ENCODE measurements at places on chromosomes 13 and 19.
A peak's percentile ranks its signal among the peaks of the same experiment; 100 is the strongest.

- DNase-seq: no peak
Observed at GRCh38 chr13:34546344-34547250, 395.5 kb upstream of the NBEA start.

GRCh38 chr13:99985886-99986527 lies 4.4 kb downstream of the ZIC2 start:
- no peak for DNase-seq

DNA sequence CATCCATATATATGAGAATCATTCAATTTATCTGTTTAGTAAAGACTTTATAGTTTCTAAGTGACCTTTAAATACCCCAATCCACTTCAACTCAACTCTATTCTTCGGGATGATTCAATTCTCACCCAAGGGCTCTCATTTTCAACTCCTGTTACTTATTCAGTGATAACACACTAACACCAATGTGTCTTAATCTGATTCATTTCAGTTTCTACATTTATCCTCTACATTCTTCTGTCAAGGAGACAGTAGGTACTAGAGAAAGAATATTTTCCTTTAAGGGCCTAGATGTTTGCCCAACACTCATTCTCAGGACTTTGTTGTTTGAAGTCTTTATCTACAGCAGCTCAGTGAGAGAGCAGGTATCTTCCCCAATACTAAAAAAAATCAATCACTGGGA lies 7.1 kb downstream of the ARGLU1 start:
- DNase-seq: no peak

DNA sequence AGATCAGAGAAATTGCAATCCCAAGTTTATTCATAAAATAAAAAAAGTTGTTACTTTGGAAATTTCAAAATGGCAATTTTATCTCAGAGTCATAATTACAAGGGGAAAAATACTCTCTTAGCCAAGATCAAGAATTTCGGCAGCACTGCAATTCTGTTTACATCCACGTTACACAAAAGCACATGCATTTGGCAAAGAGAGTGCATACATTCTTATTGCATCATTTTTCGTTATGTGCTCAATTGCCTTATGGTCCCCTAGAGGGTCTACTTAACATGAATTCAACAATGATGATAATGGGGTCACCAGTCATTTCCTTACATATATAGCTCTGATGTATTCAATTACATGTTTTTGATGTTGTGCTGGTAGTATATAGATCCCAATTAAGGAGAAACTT lies 498.0 kb downstream of the DIAPH3 start:
- no peak for DNase-seq

GRCh38 chr13:45396533-45397095 lies 21.6 kb downstream of the SLC25A30 start:
- peak; percentile 21 for DNase-seq

DNA sequence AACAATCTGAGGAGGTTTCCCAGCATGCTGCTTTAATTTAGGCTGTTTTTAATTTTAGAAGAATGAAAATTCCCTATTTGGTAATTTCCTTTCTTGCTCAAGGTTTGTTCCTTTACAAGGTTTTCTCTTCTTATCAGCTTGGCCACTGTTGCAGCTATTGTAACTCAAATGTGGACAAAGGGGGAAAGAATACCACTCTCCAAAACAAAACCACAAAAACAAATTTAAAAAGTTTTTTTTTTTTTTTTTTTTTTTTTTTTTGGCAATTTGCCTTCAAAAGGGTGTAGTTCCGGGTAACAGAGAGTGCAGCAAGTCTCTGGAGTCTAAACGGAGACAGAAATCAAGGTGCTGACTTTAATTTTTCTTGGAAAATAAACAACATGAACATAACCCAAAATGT lies 306.4 kb upstream of the ARGLU1 start:
- no peak for DNase-seq

DNA sequence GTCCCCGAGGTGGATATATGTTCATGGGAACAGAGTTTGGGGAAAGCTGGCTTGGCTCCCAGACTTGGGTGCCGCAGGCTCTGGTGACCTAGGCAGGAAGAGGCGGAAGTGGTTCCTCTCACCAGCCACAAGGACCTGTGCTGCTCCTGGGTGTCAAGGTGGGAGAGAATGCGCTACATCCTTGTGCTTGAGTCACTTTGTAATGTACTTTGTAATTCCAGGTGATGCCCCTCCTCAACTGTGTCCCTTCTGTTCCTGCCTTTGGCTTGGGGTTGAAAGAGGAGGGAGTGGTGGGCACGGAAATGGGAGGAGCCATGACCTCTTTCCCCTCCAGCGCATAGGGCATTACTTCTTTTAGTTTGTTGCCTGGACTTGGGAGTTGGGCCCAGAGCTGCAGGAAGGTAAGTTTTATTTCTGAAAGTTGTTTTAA lies 10.9 kb downstream of the GARRE1 start:
- DNase-seq: no peak

- no peak for DNase-seq
Observed at GRCh38 chr19:10888421-10888866, 17.1 kb downstream of the CARM1 start.

DNA sequence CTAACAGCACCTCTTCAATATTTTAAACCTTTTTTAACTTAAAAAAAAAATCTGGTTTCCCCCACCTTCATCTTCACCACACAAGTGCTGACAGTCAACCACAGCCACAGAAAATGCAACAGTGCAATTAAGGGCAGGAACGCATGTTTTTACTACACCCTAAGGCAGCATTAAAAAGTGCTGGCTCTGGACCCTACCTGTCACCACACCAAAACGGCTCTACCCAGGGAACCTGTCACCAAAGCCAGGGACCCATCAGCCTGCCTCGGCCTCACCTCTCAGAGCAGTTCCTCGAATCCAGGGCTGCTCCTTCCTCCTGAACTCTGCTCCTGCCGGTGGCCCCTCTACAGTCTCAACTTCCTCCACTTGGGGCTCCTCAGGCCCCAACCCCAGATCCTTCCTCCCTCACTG lies 22.5 kb upstream of the SLC35E1 start:
- DNase-seq: peak; percentile 44

- DNase-seq: peak; percentile 15
Observed at GRCh38 chr13:40438999-40439797, 227.2 kb downstream of the FOXO1 start.

- DNase-seq: no peak
Observed at GRCh38 chr19:34282611-34283519, 28.5 kb downstream of the GARRE1 start.

DNA sequence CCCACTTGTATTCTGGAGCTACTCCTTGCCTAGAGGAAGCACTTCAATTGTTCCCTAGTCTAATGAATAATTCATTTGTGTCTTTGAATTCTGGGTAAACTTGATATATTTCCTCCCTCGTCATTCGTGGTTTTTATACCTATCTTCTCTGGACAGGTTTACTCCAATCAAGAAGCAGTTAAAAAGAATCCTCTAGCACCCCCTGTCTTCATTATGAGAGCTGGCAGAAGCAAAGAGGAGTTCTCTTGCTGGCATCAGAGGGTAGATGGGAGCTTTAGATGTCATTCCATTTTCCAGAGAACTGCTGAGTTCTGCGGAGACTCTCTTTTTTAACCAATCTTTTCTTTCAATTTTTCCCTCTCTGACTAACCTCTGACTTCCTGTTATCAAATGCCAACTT lies 627.7 kb downstream of the FGF9 start:
- DNase-seq: no peak
